ENCODE measurements at places on chromosomes 6 and 20.

DNA sequence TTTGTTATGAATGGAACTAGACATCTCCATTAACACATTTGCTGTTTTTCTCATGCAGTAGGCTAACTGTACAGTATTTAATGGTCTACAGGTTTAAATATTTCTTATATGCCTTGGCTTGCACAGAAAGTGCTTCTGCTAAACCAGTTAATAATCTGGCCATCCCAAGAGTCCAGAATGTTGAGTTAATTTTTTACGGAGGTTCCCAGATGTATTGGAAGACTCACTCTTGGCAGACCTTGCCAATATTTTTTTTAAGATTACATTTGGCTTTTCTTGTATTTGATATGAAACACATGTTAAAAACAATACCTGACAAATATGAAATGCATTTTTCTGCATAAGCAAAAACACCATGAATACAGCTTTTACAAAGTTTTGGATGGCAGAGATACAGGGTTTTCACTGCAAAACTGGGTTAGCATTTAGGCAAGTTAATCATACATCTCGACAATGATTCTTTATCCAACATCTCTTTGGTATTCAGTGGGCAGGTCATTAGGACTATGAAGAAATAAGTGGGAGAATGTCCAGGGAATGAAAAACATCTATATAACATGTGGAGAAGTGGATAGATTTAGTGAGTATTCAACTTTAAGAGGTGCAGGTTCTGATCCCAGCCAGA lies 94.0 kb downstream of the SGK1 start:
- H3K4me1 ChIP-seq, result no peaks in the 10 kb centered on the region
- DNase-seq, result no peak
- no peak overlapping the region for H3K4me3 ChIP-seq
- H3K36me3 ChIP-seq, result no peaks in the 10 kb centered on the region

GRCh38 chr6:104603108-104603745 lies 256.5 kb downstream of the HACE1 start:
- H3K27ac ChIP-seq, result no peak overlapping the region
- no peaks in the 10 kb centered on the region for H3K4me1 ChIP-seq
- no peak overlapping the region for H3K4me3 ChIP-seq
- DNase-seq, result no peak
- H3K36me3 ChIP-seq, result no peaks in the 10 kb centered on the region

- H3K27me3 ChIP-seq, result no peaks in the 10 kb centered on the region
- H3K4me3 ChIP-seq, result no peak overlapping the region
- no peaks in the 10 kb centered on the region for H3K36me3 ChIP-seq
These were observed 113.2 kb upstream of the TENT5A start for GRCh38 chr6:81865712-81866111.

GRCh38 chr20:1537731-1538058 lies 19.8 kb downstream of the SIRPD start:
- H3K4me1 ChIP-seq, result peaks cover 3% of the 10 kb centered on the region
- H3K4me3 ChIP-seq, result no peak overlapping the region
- DNase-seq, result no peak

- no peaks in the 10 kb centered on the region for H3K36me3 ChIP-seq
- no peaks in the 10 kb centered on the region for H3K4me1 ChIP-seq
- no peak overlapping the region for H3K27ac ChIP-seq
- no peaks in the 10 kb centered on the region for H3K27me3 ChIP-seq
These were observed 233.7 kb upstream of the ZFP64 start for GRCh38 chr20:52425253-52425652.

- no peaks in the 10 kb centered on the region for H3K4me1 ChIP-seq
- H3K27ac ChIP-seq, result no peak overlapping the region
- no peak overlapping the region for H3K4me3 ChIP-seq
- DNase-seq, result no peak
- no peaks in the 10 kb centered on the region for H3K36me3 ChIP-seq
These were observed 151.7 kb downstream of the UST start for GRCh38 chr6:148898376-148899014.

- no peak for DNase-seq
- no peak overlapping the region for H3K4me3 ChIP-seq
- H3K4me1 ChIP-seq, result peaks cover 41% of the 10 kb centered on the region
- no peak overlapping the region for H3K27ac ChIP-seq
- peaks cover 43% of the 10 kb centered on the region for H3K36me3 ChIP-seq
- H3K27me3 ChIP-seq, result no peaks in the 10 kb centered on the region
These were observed 10.7 kb downstream of the PEDS1 start for GRCh38 chr20:50142812-50143211.

GRCh38 chr20:1567392-1568162 lies 10.1 kb upstream of the SIRPD start:
- H3K4me1 ChIP-seq, result no peaks in the 10 kb centered on the region
- DNase-seq, result no peak
- H3K4me3 ChIP-seq, result no peak overlapping the region
- H3K36me3 ChIP-seq, result peaks cover 10% of the 10 kb centered on the region
- no peak overlapping the region for H3K27ac ChIP-seq

GRCh38 chr20:59800309-59800708 lies 133.1 kb downstream of the SYCP2 start:
- H3K27ac ChIP-seq, result no peak overlapping the region
- no peaks in the 10 kb centered on the region for H3K4me1 ChIP-seq
- no peak overlapping the region for H3K4me3 ChIP-seq
- H3K27me3 ChIP-seq, result no peaks in the 10 kb centered on the region

- H3K27me3 ChIP-seq, result no peaks in the 10 kb centered on the region
- H3K4me1 ChIP-seq, result no peaks in the 10 kb centered on the region
- no peak overlapping the region for H3K27ac ChIP-seq
- DNase-seq, result no peak
These were observed 58.0 kb downstream of the RIPOR3 start for GRCh38 chr20:50633361-50633760.

GRCh38 chr6:109236115-109237076 lies 141.1 kb downstream of the CEP57L1 start:
- no peak overlapping the region for H3K4me3 ChIP-seq
- H3K36me3 ChIP-seq, result no peaks in the 10 kb centered on the region
- H3K27me3 ChIP-seq, result no peaks in the 10 kb centered on the region

DNA sequence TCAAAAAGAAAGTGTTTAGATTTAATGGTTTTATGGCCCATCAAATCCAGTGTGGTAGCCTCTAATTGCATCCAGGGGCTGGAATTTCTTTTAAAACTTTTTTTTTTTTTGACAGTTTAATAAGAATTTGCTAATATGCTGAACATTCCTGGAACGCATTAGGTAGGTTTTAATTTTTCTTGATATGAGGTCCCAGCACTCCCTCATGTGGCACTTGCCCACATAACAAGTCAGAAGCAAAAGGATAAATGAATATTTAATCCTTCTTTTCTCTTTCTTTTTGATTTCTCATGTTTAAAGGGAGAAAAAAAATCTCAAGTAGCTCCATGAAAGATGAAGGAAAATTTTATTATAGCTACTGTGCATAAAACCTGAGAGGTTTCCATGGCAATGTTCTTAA lies 13.5 kb downstream of the HAO1 start:
- no peaks in the 10 kb centered on the region for H3K36me3 ChIP-seq
- no peaks in the 10 kb centered on the region for H3K4me1 ChIP-seq
- no peak for DNase-seq
- no peak overlapping the region for H3K27ac ChIP-seq
- no peaks in the 10 kb centered on the region for H3K27me3 ChIP-seq

DNA sequence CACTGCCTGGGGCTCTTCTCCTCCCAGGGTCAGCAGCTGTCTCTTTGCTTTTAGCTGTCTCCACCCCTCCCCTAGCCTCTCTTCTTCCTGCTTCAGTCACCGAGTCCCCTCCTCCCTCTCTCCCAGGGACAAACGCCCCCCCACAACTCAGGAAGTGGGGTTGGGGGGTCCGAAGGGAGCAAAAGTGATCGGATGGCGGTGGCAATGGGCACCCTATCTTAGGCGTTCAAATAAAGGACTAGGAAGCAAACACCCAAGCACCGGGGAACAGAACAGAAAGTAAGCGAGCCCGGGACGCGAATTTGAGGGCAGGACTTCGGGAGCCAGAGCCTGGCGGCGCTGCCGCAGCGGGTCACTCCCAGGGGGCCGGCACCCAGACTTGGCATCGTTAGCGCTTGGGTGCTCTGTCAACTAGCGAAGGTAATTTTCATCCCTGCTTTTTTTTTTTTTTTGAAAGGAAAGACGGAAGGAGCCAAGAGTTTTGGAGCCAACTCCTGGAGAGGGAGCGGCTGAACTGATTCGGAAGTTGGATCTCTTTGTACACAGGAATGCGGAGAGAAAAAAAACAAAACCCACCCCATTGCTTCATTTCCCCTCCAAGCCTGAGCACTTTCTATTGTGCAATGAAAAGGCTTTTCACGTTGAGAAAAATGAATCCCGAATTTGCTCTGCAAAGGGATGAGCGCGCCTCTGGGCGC lies 815 bp upstream of the ITPR3 start:
- peak; percentile 66 for DNase-seq
- peaks cover 53% of the 10 kb centered on the region for H3K4me1 ChIP-seq
- H3K27ac ChIP-seq, result peak overlapping the region; percentile 30
- H3K27me3 ChIP-seq, result no peaks in the 10 kb centered on the region

GRCh38 chr20:40955326-40955725 lies 73.3 kb upstream of the TOP1 start:
- no peak for DNase-seq
- no peak overlapping the region for H3K27ac ChIP-seq
- H3K4me1 ChIP-seq, result no peaks in the 10 kb centered on the region
- no peak overlapping the region for H3K4me3 ChIP-seq
- H3K27me3 ChIP-seq, result no peaks in the 10 kb centered on the region
- no peaks in the 10 kb centered on the region for H3K36me3 ChIP-seq

DNA sequence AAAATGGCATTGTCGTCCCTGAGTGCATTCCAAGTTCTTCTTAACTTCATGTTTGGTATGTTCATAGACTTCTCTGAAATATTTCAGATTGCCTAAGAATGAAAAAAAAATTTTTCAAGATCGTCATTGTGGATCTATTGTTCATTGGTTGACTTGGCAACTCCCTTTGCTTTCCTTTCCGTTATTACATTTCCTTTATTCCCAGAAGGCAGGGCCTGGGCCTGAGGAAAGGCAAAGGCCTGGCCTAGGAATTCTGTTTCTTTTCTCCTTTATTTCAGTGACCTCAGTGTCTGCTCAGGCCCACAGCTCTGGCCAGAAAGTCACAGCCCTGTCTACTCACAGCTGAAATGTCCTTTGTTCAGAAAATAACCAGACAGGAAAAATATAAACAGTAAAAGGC lies 401.6 kb upstream of the PLCB4 start:
- no peak for DNase-seq
- no peaks in the 10 kb centered on the region for H3K27me3 ChIP-seq
- H3K27ac ChIP-seq, result no peak overlapping the region
- H3K36me3 ChIP-seq, result no peaks in the 10 kb centered on the region
- H3K4me3 ChIP-seq, result no peak overlapping the region
- no peaks in the 10 kb centered on the region for H3K4me1 ChIP-seq

DNA sequence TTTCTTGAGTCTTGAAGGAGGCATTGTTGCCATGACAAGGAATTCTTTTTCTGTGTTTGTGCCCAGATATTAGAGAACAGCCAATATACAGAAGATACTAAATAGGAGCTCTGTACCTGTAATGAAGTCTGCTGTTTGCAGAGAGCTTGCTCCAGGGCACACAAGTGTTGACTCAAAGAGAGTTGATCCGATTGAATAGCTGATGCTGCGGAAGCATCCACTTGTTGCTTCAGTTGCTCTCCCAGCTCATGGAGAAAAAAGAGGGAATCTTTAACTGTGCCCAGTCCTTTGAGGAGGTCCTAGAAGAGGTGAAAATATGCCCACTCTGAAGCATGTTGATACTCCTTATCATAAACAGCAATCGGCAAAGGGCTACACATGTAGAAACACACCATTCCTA lies 411.4 kb downstream of the ESR1 start:
- H3K27me3 ChIP-seq, result no peaks in the 10 kb centered on the region
- peaks cover 86% of the 10 kb centered on the region for H3K36me3 ChIP-seq
- no peak overlapping the region for H3K4me3 ChIP-seq
- no peak overlapping the region for H3K27ac ChIP-seq
- no peak for DNase-seq
- H3K4me1 ChIP-seq, result no peaks in the 10 kb centered on the region

- H3K27ac ChIP-seq, result no peak overlapping the region
- H3K27me3 ChIP-seq, result no peaks in the 10 kb centered on the region
- DNase-seq, result no peak
- H3K4me3 ChIP-seq, result no peak overlapping the region
- H3K4me1 ChIP-seq, result no peaks in the 10 kb centered on the region
- H3K36me3 ChIP-seq, result no peaks in the 10 kb centered on the region
These were observed 95.9 kb downstream of the FOXC1 start for GRCh38 chr6:1705630-1706029.

DNA sequence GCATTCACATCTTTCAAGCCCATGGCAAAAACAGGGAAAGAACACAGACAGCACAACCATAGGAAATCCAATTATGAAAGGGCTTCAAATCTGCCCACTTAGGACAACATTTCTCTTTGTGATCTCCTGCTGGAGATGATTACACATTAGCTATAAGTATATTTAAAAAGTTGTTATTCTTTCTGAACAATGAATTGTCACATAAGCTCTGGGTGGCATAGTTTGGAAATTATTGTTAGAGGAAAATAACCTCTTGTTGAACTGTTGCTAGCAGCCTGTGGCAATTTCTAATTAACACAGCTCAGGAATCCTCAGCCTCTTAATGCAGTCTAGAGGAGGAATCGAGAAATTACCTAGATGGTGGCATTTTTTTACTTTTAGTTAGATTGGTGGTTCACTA lies 54.9 kb downstream of the BCAS1 start:
- DNase-seq, result no peak
- H3K4me3 ChIP-seq, result no peak overlapping the region
- H3K27me3 ChIP-seq, result no peaks in the 10 kb centered on the region

- H3K27me3 ChIP-seq, result no peaks in the 10 kb centered on the region
- peak overlapping the region; percentile 98 for H3K4me3 ChIP-seq
- DNase-seq, result no peak
- H3K4me1 ChIP-seq, result peaks cover 44% of the 10 kb centered on the region
- H3K27ac ChIP-seq, result peak overlapping the region; percentile 67
- peaks cover 42% of the 10 kb centered on the region for H3K36me3 ChIP-seq
These were observed 1.6 kb downstream of the TRIM27 start for GRCh38 chr6:28922004-28922820.

GRCh38 chr20:16803965-16804792 lies 56.0 kb downstream of the OTOR start:
- H3K4me3 ChIP-seq, result no peak overlapping the region
- no peaks in the 10 kb centered on the region for H3K4me1 ChIP-seq
- H3K36me3 ChIP-seq, result no peaks in the 10 kb centered on the region

GRCh38 chr6:141677598-141678211 lies 455.0 kb upstream of the GJE1 start:
- no peaks in the 10 kb centered on the region for H3K36me3 ChIP-seq
- no peak overlapping the region for H3K4me3 ChIP-seq
- peak; percentile 44 for DNase-seq
- no peak overlapping the region for H3K27ac ChIP-seq
- no peaks in the 10 kb centered on the region for H3K27me3 ChIP-seq
